ENCODE measurements at places on chromosomes 2 and 18.

GRCh38 chr2:183078163-183078463 is 434 bp upstream of the DUSP19 start:
- DNase-seq: no peak

DNA sequence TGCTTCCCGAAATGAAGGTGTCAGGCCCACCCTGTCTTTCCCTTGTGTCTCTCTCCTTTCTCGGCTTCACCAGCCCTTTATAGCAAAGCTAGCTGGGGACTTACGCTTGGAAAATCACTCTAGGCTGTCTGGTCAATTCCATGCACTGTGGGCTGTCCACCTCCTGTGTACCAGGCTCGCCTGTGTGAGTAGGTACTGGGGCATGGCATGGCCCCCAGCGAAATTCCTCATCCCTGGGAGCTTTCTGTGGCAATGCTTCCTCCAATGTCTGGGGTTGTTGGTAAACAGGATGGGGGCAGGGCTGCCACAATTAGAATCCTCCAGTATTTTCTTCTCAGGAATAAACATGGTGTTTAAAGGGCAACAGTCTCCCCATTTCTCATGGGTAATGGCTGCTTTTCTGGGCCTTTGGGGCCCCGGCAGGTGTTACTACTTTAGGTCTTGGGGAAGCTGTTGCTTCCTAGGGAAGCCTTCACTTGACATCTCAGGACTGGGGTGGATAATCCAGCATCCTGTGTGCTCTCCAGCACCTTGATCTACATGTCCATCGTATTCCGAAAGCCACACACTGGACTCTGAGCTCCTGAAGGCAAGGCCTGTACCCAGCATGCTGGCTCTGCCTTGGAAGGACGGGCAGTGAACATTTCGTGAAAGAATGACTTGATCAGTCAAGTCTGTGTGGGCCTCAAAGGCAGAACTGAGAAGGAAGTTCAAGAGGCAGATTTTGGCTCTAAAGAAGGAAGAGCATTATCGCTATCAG is 21.1 kb downstream of the RHOB start:
- no peak for DNase-seq

DNA sequence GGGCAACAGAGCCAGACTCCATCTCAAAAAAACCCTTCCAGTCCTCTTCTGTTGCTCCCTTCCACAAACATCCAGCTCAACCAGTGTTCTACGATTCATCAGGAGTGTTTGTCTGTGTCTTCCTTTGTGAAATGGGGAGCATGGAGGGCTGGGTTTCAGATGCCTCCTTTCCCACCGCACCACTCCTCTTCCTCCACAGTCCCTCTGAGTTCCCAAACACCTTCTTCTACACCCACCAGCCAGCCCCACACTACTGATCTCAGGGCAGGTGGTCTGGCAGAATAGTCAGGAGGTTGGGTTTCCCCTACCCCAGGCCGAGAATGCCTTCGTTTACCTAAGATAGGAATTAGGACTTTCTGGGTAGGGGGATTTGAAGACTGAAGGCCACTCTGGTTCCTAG is 36.9 kb downstream of the NGEF start:
- DNase-seq: no peak

DNA sequence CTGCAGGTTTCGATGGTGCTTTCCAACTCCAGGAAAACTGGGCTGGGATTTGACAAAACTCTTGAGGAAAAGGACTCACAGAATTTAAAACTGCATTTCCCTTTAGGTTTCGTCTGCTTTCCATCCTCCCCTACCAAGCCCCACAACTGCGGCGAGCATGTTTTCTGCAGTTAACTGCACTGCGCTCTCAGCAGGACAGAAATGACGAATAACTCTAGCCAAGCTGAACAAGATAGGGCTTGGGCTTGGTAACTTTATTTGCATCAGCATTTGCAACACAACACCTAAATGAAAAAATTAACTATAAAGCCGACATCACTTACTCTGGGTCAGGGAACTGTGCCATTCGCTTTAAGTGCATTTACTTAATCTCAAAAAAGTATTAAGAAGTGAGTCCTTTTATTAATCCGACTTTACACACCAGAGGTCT is 669 bp upstream of the PIKFYVE start:
- peak; percentile 24 for DNase-seq

- DNase-seq: no peak
Observed at GRCh38 chr18:43314941-43315340, 37.7 kb upstream of the SYT4 start.

GRCh38 chr2:106532236-106532635 is 45.1 kb downstream of the CD8B2 start:
- DNase-seq: no peak

DNA sequence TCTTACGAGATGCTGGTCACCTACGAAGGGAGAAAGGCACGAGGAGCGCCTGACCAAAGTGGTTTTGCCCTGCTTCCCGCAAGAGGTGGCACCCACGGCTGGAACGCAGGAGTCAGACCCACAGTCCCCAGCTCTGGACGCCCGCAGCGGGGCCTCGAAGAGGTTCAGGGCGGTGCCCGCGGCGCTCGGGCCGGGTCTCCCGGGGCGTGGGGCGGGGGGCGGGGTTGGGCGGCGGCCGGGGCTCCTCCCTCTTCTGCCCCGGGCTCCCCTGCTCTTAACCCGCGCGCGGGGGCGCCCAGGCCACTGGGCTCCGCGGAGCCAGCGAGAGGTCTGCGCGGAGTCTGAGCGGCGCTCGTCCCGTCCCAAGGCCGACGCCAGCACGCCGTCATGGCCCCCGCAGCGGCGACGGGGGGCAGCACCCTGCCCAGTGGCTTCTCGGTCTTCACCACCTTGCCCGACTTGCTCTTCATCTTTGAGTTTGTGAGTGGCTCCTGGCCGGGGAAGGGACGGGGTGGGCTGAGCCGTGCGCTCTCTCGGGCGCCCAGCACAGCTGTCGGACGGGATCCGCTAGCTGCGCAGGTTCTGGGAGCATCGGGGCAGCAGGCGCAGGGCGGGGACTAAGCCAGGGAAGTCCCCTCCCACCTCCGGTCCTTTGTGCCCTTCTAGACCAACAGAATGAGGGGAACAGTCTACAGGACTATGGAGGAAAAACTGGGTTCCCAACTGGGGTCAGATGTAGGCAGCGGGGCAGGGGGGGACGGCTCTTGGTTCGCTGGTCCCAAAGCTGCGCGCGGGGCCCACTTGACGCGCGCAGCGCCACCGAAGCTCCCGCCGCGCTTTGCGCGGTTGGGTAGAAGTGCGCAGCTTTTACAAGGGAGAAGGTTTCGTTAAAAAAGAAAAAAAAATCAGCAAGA is at the start of gene MAL:
Gene MAL, plus strand, starts transcription at position 303 of the 914 bp plus-strand sequence. Its CDS starts 85 bp downstream, at position 388.
- DNase-seq: no peak

DNA sequence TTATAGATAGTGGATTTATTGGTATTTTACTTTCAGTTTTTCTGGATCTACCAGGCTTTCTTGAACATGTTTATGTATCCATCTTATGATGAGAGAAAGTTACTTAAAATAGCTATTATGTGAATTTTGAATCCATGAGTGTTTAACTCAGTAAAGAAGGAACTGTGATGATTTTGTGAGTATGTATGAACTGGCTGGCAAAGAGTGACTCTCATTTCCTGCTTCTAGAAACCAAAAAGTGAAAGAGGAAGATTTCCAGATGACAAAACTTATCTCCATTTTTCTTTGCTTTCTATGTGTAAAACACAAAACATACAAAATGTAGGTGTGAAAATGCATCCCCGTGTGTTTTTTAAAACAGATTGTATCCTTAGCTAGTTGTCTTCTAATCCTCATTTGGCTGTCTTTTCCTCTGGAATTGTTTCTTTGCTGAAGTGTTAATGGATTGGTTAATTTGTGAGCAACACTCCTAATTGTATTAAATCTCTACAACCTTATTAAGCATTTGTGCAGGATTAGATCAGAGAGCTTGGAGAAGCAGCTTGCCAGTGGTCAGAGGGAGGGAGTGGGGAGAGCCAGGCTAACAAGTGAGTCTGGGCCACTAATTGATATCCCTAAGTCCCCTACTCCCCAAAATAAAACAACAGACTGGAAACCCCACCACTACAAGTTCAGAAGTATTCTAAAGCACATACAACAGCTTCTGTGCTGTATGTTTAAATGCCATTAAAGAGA is 23.9 kb downstream of the PTPRM start:
- peak; percentile 24 for DNase-seq

- no peak for DNase-seq
Observed at GRCh38 chr2:205722283-205722918, 40.1 kb downstream of the NRP2 start.

DNA sequence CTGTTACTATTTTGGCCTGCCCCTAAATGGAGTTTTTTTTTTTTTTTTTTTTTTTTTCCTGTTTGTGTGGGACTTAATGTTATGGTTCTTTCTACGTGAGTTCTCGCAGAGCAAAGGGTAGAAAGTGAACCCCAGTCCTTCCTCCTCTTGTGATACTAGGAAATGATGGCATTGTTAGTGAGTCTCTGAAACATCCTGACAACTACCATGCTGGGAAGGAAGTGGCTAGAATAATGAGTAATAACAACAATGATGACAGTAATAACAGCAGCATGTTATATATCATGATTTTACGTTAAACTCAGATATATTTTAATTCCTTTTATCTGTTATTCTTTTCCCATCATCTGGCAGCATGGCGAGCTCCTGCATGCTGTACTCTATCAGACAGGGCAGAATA is 216.2 kb upstream of the LINC00305 start:
- DNase-seq: no peak
